Fibroblast of the aortic adventitia (primary cell): ENCODE measurements at places on chromosomes 1 and 21.

DNA sequence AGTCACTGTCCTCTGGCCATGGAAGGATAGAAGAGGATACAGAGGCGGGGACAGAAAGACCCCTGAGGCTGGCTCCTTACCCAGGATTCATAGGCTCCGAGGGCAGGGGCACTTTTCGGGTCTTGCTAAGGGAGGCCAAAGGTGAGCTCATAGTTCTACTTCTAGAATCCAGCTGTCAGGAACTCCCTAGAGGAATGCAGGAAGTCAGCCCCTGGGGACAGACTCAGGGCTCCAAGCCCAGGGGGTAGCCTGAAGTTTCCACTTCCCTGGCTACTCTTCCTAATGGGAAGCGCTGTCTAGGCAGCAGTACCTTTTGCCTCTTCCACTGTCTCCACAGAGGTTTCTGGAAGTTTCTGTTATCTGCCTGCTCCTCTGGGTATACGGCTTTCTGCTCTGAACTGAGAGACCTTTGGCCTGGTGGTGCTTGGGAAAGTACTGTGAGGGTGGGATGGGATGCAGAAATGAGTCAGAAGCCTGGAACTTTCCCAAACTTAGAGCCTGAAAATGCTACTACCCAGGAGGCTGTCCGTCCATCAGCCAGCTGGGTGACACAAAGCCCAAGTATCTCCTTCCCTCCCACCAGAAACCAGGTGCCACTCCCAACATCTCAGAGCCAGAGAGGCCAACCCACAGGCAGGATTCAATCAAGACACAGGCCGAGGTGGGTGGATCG, 3.6 kb downstream of the UBXN11 start:
- peak; percentile 77 for DNase-seq

DNA sequence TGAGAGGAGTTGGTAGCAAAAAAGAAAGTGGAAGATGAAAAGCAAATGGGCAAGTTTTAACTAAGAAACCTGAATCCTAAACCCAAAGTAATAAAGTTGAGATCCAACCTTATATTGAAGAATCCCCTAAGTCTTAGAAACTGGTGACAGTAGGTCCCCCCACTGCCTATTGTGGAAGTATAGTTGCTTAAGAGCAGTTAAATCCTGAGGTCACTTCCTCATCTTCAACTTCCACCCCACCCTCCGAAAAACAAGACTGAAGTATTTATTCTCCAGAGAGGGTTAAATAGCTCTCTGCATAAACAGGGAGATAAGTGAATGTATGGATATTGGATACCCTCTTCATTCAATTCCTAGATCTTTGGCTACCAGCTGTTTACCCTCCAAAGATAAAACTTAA, 3.3 kb upstream of the DSTYK start:
- DNase-seq, result no peak

DNA sequence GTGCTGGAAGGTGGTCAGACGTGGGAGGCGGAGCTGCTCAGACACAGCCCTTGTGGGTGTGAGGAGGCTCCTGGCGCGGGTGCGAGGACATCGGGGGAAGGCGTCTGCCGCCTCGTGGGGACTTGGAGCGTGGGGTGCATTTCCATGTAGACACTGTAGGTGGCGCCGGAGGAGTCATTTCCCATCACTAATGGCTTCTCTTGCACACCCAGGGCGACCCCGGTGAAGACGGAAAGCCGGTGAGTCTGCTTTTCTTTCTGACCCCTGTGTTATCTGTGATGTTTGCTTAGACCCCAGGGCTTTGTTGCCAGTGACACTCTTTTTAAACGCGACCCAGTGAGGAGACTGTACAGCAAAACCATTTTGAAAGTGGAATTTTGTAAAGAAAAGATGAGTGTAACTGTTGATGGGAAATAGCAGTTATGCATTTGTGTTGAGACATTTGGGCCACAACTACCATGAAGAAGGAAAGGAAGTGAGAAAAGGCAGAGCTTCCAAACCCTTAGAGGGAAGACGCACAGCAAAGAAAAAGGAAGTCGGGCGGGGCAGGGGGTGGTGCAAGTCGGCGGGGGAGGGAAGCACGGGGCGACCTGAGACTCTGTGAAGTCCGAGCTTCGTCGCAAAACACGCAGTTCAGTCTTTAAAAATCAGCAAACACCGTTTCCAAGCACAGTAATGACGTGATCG, 64.0 kb downstream of the SLC19A1 start:
- DNase-seq, result peak; percentile 74

GRCh38 chr1:161073474-161074121, 3.9 kb upstream of the ARHGAP30 start:
- no peak for DNase-seq

- no peak for DNase-seq
These were observed 48.4 kb downstream of the CHML start for GRCh38 chr1:241591736-241592135.
